Posterior vena cava (tissue), 2 donors: ENCODE measurements at places on chromosomes 3 and 15.

GRCh38 chr3:133588784-133589465 lies 15.4 kb downstream of the CDV3 start:
- DNase-seq, result no peak

DNA sequence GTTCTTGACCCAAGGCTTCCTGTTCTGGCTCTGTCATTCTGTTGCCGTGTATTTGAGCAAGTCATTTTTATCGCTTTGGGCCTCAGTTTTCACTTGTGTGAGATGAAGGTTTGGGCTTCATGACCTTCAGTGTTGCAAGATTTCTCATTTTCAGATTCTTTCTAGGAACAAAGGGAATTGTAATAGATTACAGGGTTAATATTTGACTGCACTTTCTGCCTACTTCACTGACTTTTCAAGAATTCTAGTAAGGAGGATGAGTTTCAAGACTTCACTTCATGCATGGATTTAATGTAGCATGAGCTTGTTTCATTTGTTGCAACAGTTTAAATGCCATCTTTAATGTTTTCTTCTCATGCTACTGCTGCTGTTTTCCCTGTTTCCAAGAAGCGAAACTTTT lies 226.5 kb downstream of the NLGN1 start:
- DNase-seq, result no peak

DNA sequence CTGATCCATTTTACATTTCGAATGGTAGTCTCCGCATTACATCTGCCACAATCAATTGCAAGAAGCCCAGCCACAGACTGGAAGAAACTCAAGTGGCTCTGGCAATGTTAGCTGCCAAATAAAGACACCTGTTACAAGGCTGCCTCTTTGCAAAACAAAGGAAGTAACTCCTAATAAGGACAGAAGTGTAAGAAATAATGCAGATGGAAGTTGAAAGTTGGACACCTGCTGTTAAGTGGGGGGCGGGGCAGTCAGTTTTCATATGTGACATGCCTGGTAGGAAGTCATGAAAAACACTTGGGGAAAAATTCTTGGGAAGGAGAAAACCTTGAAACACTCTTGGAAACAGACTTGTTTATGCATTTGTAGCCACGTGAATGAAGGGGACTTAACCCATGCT lies 54.1 kb upstream of the ATP2C1 start:
- no peak for DNase-seq

DNA sequence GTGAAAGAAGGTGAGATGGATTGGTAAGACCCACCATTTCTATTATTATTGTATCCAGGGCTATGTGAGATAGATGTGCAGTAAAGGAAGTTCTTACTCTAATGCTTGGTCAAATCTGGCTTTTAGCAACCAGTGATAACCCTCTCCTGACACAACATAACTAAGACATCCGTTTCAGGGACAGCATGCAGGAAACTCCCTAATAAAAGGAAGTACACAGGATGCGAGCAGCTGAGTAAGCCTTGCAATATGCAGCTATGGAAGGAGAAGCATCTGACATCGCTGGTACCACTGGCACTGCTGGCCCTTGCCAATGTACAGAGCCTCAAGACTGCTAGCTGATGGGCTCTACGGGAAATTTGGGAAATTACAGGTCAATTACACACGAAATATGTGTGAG lies 662.3 kb downstream of the NR2F2 start:
- DNase-seq, result no peak

DNA sequence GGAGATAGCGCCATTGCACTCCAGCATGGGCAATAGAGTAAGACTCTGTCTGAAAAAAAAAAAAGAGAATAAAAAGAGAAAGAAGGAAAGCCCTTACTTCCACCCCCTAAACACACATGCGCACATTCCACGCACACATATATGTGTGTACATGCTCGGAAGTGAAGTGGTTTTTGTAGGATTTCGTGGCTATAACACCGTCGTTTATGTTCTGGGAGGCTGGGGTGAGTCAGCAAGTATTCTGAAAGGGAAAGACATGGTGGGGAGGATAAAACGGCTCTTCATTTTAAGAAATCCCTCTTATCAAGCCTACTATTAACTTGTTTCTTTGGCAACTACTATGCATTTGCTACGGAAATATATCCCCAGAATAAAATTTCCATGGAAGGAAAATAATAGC lies 422.8 kb upstream of the TBL1XR1 start:
- no peak for DNase-seq

DNA sequence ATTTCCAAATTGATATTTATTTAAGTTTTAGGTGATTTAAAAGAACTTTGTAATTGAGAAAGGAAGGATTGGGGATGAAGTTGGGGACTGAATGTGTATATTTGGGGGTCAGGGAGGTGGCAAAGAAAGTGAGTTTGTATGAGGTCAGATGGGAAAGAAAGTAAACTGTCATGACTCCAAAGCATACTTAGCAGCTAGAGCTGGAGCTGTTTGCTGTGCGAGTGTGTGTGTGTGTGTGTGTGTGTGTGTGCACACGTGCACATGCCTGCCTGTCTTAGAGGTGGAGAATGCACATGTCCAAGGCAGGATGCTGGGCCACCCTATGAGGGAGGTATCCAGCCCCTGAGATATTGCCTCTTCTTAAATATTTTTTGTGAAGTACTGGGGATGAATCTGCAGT lies 21.0 kb downstream of the BOC start:
- no peak for DNase-seq

GRCh38 chr15:74878273-74878672 lies 5.1 kb upstream of the SCAMP2 start:
- DNase-seq, result no peak

- DNase-seq, result no peak
These were observed 703.3 kb upstream of the LMCD1 start for GRCh38 chr3:7798276-7798675.

- no peak for DNase-seq
These were observed 120.7 kb upstream of the WNT5A start for GRCh38 chr3:55607844-55608243.

- DNase-seq, result no peak
These were observed 49.7 kb downstream of the CGGBP1 start for GRCh38 chr3:88009066-88009465.

- no peak for DNase-seq
These were observed 4.7 kb downstream of the LMAN1L start for GRCh38 chr15:74817370-74817737.

DNA sequence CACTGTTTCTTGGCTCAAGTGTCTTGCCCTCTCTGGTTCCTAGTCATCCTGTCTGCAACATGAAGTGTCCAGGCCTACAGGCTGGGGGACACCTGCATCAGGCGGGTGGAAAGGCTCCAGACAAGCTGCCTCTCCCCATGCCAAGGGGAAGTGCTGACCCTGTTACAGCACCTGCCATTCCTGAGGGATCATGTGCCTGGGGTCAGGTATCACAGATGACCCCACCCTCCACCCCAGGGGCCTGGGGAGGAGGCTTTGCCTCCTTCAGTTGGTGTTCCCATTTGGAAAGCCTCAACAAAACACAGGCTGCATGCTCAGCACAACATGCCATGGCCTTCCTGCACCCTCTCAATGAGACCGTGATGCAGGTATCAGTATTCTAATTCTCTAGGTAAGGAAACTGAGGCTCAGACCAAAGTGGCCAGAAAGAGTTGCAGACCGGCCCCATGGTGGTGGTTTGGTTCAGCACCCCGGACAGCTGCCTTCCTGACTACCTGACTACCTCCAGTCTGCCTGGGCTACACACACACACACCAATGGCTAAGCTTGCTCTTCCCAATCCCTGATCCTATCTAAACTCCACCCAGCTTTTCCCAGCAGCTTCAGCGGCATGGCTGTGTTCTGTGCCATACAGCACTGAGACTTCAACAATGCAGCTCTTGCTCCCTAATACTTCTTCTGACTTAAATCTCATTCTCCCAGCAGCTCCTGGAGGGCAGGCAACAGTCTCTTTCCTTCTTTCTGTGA lies 69.7 kb upstream of the LINGO1 start:
- DNase-seq, result no peak

DNA sequence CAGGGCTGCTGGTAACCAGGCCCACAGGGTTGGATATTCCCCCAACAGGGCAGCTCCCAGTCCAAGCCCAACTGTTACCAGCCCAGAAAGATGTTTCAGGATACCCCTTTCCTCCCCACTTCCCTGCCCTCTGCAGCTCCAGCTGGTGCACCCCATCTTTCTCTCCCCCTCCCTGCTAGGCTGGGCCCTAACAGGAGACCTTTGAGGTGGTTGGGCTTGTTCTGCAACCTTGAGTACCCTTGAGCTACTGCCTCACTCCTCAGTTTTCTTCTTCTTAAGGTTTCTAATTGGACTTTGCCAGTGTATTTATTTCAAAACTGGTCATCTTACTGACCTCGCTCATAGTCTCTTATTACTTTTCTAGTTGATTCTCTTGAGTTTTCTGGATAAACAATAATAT lies 16.9 kb upstream of the INSYN1 start:
- DNase-seq, result no peak

DNA sequence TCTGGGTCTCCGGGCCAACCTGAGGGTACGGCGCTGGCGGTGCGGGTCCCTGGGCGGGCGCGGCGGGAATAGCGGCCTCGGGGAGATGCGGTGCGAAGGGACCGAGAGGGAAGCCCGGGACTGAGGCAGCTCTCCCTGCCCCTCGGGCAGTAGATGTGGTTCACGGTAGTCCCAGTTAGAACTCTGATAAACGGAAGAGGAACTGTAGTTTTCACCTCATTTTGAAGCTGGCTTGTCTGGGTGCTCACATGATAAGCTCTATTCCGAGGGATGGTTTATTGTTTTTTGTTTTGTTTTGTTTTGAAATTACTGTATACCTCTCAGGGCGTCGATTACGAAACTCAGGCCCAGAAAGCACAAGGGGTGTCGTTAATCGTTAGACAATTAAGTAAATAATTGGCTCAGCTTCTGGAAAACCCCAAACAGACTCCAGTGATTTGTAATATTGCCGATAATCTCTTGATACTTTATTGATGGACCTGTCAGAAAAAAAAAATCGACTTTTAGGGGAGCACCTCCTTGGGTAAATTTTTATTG lies 413 bp downstream of the NUSAP1 start:
- DNase-seq, result no peak

GRCh38 chr3:79810581-79810980 lies 42.8 kb upstream of the ROBO1 start:
- DNase-seq, result no peak

GRCh38 chr3:43206632-43207031 lies 79.7 kb upstream of the SNRK start:
- no peak for DNase-seq

DNA sequence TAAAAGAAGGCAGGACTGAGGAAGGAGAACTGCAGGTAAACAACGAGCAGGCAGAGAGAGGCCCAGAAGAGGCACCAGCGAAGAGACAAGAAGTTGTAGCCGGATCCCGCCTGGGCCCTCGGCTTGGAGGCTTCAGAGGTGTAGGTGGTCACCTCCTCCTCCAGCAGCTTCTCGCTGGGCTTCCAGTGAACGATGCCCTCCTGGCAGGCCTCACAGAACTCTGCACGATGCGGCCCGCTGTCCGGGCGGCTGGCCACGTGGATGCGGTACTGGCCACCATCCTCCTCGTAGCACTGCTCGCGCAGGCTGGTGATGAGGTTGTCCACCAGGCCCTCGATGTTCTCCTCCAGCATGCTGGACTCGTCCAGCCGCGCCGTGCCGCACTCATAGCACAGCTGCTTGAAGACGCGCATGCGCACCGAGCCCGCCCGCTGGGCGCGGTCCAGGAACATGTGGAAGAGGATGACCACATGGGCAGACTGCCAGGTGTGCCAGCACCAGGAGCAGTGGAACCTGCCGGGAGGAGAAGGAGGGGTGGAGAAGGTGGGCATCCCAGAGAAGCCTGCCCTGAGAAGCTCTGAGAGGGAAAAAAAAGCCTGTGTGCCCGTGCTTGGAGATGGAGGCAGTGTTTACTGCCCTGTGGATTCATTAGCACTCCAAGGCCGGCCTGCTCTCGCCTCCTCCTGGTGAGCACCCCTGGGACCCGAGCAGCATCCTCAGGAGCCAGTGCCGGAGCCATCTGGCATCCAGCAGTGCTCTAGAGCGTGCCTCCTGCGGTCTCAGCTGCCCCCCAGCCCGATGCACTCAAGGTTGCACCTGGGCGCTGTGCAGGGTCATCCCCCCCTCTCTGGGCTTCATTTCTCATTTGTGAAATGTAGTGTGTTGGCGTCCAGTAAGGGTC lies 3.6 kb downstream of the RTP2 start:
- DNase-seq, result no peak

- no peak for DNase-seq
These were observed 47.1 kb downstream of the PARP14 start for GRCh38 chr3:122727766-122728165.

GRCh38 chr3:54733106-54734006 lies 194.5 kb downstream of the LRTM1 start:
- no peak for DNase-seq

DNA sequence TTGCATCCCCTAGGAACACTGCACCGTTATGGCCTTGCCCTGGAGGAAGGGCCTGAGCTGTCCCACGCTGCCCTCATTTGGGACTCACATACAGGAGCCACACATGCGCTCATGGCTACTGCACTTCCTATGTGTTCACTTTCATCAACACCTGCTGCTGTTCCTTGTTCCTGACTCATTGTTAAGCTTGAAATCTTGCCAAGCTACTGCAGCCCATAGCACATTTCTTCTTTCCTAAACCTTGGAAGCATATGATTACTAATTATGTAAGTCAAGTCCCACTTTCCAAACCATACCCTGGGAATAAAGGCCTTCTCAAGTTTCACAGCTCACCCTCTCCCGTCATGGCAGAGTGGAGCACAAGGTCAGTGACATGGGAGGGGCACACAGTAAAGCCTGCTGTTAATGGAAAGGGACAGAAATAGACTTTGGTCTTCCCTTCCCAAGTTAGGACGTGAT lies 307.9 kb downstream of the CLSTN2 start:
- DNase-seq, result no peak

- no peak for DNase-seq
These were observed 521.4 kb upstream of the TGFBR2 start for GRCh38 chr3:30084971-30085403.

DNA sequence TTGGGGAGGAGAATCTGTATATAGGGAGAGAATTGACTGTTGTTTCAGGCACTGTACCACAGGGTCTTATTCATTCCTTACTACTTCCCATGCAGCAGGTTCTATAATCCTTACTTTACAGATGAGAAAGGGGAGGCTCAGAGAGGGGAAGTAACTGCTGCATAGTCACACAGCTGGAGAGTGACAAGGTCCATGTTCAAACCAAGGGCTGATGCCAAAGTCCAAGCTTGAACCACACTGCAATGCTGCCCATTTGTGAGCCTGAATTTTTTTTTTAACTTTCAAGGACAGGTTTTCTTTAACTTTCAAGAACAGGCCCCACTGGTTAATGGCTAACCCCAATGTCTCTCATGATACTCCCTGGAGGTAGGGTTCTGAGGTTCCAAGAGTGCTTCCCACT lies 26.2 kb downstream of the RBP2 start:
- no peak for DNase-seq

GRCh38 chr3:36193448-36193847 lies 186.9 kb upstream of the STAC start:
- no peak for DNase-seq

DNA sequence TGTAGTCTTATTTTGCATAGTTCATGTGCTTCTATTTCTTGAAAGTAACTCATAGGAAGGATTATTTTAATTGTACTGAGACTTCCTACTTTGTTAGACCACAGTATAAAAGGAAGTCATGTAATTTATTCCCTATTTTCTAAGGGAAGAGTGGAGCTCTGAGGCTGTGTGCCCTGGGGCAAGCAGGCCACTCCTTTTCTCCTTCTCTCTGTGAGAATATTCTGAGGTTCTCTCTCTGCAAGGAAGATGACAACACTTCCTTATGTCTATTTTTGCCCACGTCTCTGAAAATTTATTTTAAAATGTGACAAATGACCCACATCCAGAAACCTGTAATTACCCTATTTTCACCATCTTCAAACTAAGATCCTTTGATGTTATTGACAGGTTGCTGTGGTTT lies 11.0 kb downstream of the KCTD6 start:
- DNase-seq, result no peak

- no peak for DNase-seq
These were observed 555.4 kb upstream of the ZNF385D start for GRCh38 chr3:22306454-22306853.

GRCh38 chr3:45491344-45491743 lies 103.0 kb downstream of the LARS2 start:
- DNase-seq, result no peak
